Esophagus squamous epithelium (tissue), 5 donors: ENCODE measurements at places on chromosomes 5 and 9.

DNA sequence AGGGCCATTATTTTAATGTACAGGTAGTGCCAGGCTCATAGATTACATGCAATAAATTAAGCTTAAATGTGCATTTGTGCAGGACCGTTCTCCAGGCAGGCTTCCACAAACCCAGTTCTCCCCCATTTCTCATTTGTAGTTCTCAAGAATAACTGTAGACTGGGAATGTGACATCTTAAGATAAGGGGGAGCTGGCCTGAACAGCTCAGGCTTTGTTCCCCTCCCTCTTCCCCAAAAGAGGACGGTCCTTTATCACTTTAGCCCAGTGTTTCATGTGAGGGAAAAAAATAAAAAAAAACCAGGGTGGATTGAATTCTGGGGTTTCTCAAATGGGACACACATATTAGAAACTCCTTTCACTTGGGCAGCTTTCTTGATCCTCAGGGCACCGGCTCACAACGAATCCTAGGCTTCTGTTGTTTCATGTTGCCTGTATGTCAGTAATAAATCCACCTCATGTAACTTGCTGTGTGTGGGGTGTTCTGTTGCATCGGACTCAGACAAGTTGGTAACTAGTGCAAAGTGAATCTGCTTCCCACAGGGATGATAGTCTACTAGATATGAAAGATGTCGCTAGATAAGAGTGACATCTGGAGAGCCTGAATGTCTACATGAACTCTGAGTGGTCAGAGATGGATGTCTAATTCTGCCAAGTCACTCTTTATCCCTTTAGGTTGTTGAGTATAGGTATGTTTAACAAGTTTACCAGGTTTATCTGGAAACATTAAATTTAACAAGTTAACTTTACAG lies 2030.6 kb upstream of the NUDT12 start:
- DNase-seq = no peak

DNA sequence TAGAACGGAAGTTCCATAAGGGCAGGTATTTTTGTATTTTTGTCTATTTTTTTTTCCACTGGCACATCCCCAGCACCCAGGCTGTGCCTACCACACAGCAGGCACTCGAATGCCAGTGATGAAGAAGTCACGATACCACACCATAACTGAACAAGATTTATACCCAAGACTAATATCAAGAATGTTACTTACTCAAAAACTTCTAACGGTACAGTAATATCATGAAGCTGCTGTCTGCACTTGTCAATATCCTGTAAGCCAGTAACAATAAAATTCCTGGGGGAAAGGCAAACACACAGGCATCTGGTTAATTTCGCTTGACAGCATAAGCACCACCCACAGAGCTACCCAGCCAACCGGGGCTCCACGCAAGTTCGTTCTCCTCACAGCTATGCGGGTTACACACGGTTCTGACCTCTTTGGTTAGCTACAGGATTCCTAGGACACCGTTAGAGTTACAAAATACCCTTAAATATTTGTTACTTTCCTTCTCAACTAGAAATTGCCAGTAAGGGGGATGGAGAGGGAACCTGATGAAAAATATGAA lies 1.3 kb downstream of the MED10 start:
- no peak for DNase-seq

- DNase-seq = no peak
Observed at GRCh38 chr5:170186156-170186555, 46.6 kb upstream of the C5orf58 start.

- DNase-seq = no peak
Observed at GRCh38 chr5:170289121-170289520, 8.5 kb downstream of the LCP2 start.

GRCh38 chr5:80672140-80672736 lies 17.5 kb upstream of the DHFR start:
- DNase-seq = no peak

DNA sequence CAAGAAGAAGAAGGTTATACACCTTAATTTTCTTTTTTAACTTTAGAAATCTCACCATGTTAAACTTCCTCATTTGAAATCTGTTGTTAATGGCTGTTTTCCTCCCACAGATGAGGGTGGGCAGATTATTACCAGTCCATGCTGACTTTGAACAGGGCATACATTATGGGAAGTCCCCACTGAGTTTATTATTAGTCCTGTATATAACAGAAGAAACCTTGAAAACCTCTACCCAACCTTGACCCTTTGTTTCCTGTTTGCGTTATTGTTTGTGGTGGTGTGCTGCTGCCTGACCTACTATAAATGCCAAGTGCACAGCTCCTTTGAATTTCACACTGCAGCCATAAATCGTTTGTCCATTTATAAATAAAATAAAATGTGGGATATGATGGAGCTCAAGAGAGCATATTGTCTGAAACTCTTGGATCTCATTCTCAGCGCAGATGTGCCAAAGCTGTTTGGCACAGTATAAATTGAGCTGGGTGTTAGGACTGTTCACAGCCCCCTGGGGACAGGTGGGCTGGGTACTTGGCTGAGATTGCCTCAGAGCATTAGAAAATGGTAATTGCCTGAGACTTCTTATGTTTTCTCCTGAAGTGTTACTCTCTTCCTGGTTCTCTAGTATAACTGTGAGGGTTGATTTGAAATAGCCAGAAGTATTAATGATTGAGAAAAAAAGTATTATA lies 139.6 kb downstream of the SPATA31D1 start:
- DNase-seq = no peak

DNA sequence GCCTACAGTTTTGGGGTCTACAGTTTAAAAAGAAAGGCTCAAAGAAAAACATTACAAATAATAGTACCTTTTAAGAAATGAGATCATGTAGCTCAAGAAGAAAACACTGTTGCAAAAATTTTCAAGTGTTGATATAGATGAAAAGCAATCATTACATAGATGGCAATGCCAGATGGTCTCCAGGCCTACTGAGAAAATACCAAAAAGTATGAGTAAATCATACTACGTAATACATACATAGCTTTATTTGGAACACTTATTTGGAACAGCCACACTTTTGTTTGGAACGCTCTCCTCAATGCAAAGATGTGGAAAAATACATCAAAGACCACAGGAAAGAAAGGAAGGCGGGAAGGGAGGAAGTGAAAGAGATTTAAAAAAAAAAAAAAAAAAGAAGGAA lies 44.1 kb downstream of the MARCHF11 start:
- DNase-seq = no peak

DNA sequence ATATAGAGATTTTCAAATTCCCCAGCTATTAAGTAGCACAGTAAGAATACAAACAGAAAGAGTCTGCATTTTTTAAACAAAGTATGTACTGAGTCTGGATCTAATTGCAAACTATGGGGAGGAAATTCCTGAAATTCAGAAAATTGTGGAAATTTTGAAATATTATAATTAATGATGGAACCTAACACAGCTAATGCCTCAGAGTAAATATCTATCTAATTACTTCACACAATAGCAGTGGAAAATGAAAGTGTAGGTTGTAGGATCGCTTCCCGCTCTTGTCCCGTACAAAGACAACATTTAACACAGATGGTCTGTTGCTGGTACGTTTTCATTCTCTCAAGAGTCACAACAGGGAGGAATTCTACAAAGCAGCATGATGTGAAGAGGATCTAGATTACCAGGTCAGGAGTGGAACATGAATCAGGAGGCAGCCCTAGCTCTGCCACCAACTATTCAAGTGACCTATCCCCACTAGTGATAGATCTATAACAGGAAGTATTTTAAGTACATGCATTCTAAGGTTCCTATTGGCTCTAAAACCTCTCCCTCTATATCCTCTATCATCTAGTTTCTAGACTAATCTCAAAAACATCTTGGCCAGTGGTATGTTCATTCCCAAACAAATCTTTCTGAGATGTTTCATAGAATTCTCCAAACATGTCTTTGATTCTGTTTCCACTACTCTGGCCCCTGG lies 58.9 kb upstream of the GRAMD2B start:
- DNase-seq = no peak

- no peak for DNase-seq
Observed at GRCh38 chr5:168020542-168021294, 270.7 kb upstream of the WWC1 start.

GRCh38 chr5:140690376-140690932 lies 716 bp downstream of the HARS1 start:
- DNase-seq = no peak

DNA sequence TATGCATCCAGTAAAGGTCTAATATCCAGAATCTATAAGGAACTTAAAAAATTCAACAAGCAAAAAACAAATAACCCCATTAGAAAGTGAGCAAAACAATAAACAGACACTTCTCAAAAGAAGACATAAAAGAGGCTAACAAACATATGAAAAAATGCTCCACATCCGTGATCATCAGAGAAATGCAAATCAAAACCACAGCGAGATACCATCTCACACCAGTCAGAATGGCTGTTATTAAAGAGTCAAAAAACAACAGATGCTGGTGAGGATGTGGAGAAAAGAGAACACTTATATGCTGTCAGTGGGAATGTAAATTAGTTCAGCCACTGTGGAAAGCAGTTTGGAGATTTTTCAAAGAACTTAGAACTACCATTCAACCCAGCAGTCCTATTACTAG lies 86.1 kb downstream of the WWC1 start:
- DNase-seq = no peak

DNA sequence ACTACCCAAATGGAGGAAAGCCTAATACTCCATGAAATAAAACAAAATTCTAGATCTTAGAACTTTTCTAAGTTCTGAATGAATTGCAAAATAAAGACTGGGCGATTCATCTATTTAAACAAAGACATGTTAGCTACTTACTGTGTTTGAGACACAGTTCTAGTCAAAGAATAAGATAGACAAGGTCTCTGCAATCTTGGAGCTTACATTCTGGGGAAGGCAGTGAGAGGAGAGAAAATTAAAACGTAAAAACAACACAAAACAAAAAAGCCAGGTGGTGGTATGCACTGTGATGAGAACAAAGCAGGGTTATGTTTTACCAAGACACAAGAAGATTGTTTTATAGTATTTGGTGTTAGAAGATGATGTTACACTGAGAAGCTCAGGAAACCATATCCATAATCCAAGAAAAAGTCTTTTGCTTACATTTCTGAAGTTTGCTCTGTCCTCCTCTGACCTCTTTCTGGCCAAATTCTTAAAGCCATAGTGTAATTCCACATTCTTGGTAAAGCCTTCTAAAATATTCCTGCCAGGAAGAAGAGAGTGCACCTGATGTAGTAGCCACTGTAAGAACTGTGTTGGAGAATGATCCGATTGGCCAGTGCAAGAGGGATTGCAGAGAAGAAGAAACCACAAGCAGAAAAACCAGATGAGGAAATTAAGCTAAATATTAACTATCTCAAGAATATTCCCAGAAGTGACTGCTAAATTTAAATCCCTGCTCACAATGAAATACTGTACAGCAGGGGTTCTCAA lies 218.4 kb downstream of the PCSK1 start:
- DNase-seq = no peak

DNA sequence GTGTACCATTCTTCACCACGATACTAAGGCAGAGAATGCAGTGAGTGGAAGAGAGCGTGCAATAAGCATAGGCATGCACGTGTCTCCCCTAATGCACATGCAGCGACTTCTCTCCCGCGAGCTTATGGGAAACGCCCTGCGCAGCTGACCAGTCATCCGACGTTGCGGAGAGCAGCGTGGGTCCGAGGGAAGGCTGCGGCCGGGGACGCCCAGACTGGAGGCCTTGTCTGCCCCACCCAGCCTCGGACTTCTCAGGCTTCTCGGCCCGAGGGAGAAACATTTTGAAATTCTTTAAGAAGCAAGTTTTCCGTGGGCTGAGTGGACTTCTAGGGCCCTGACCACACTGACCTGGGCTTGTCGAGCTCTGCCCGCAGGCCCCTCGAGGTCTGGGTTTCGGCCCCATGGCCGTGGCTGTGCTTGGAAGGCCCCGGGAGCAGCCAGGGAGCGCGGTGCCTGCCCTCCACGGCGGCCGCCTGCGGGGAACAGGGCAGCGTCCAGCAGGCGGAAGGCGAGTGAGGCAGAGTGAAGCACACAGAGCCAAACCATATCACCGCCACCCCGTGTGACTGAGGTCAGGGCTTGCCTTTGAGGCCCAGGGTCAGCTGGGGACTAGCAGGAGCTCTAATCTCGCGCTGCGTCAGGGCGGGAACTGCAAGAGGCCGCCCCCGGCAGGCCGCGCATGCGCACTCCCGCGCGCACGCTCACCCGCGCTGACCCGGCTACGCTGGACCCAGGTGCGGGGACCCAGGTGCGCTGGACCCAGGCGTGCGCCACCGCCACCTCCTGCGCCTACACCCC lies 60.0 kb upstream of the IRX1 start:
- DNase-seq = no peak

GRCh38 chr9:123438821-123439220 lies 82.8 kb downstream of the CRB2 start:
- DNase-seq = no peak

GRCh38 chr9:122099271-122099869 lies 6.3 kb upstream of the TTLL11 start:
- peak; percentile 20 for DNase-seq

DNA sequence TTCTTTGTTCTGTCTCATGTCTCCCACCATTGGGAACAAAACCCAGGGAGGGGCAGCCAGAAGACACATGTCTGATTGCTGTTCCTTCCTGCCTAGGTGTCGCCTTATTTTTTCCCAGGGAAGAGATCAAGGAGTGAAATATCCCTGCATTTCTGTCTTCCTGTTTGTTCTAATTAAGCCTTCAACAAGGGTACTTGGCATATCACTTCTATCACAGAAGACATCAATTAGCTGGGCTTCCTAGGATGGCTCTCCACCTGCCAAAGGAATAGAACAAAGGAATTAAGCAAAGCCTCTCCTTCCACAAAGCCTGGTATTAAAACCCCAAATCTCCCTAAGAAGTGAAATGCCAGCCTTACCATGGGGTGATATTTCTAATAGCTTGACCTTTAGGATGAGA lies 299.5 kb upstream of the CD180 start:
- no peak for DNase-seq

DNA sequence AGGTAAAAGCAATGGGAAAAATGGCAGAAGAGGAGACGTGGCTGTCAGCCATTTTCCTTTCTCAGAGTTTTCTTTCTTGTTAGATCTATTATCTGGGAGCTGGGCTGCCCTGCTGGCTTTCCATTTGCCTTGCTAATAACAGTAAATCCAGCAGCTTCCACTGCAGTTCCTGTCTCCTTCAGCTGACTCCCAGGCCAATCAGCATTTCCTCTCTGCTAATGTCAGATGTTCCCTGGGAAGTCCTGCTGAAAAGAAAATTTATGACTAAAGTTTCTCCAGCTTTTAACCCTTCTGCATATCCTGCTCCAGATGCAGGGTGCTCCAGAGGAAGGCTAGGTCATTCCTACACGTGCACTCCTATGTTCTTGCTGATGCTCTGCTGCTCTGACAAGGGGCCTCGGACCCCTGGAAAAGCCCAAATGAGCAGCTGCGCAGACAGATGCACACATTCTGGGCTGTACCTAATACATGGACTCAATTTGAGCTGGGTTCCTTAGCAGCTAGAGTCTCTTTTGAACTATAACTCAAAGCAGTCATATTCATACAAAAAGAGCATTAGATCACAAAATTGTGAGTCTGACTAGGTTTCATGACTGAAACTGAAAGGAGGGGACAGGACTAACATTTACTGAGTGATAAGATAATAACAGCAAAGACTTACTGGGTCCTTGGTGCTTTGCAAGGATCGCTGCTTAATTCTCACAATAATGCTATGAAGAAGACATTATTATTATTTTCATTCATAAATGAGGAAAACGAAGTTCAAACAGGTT lies 182.2 kb downstream of the MAPKAP1 start:
- DNase-seq = no peak

- no peak for DNase-seq
Observed at GRCh38 chr5:181149806-181150733, 2.7 kb downstream of the OR2V2 start.
